Psoas muscle (tissue), 8 donors: ENCODE measurements at places on chromosomes 2 and 18. TPM values are rescaled to one million over a fixed set of nuclear protein-coding genes. Genes with fewer than 3 reads are reported as not detected.

DNA sequence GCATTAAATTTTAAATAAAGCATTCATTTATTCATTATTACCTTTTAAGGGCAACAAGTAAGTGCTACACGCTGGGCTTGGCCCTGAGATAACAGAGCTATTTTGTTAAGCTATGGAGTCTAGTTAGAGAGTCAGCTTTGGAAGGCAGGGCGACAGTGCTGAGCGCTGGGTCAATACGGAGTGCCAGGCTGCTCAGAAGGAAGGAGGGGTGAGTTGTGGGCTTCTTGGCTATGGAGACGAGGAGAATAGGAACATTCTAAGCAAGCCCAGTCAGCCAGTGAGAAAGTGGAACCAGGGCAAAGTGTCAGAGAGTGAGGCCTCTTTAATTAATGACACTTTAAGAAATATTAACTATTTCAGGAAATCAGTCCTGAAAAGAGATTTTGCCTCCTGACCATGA is 288.4 kb downstream of the LRRTM1 start:
- DNase-seq, result no peak

DNA sequence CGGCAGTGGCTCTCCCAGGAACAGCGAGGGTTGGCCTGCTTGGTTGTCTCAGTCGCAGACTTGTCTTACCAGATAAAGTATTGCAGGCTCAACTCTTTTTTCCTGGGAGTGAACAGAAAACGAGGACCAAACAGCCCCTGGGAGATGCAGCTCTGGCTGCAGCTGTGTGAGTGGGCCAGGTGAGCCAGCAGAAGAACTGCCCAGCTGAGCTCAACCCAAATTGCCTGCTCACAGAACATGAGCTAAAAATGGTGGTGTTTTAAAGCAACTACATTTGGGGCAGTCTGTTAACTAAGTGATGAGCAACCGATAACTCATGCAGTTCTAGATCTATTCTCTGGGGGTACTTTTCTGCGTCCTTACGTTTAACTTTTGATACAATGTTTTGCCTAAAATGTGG is 161.1 kb upstream of the SIX3 start:
- no peak for DNase-seq

DNA sequence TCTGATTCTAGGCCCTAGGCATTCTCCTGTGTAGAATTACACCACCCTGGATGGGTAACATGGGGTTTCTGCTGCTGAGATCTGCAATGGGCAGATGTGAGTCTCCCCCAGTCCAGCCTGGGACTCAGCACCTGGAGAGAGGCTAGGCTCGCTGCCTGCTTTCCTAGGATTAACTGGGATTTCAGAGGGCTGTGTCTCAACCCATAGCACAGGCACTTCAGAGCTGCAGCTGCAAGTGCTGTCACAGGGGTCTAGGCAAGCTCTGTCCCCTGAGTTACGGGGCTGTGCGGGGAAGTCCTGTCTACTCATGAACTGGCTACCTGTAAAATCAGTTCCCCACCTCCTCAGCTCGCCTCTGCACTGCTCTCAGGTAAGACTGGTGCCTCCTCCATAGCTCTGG is 51.5 kb downstream of the CABLES1 start:
- DNase-seq, result no peak

GRCh38 chr2:217085543-217085942 is 225.7 kb upstream of the TNP1 start:
- DNase-seq, result no peak

DNA sequence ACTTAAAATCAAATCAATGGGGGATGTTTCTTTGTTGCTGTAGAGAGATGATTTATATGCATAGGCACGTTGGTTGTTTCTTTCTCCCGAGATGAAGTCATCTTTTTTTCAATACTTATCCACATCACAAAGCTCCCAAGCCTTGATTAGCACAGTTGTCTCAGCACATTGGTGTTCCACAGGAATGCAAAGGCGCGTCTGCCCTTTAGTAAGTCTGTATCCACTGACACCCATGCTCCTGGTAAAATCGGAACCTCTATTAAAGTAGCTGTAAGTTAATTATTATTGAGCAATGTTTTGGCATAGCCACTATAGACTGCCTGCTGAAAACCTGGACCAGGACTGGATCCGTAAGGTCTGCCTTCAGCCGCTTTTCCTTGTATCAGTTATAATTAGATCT is 77.6 kb upstream of the RBM44 start:
- DNase-seq, result no peak

GRCh38 chr2:73907840-73908452 is 15.1 kb downstream of the ACTG2 start:
- no peak for DNase-seq

DNA sequence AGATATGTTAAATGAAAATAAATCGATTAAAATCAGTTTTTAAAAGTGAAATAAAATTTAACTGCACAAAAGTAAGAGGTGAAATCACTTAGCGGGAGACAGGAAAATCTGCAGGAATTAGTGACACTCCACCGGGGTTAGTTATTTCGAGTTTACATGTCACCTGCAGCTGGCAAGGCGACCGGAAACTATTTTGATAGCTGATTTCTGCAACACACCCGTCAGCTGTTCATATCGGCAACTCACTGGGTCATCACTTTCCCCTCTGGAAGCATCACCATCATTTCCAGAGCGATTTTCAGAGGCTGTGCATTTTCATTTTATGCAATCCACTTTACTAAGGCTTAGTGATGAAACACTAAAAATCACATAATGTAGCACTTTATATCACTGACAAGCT is 52.9 kb downstream of the PXDN start:
- DNase-seq, result no peak

DNA sequence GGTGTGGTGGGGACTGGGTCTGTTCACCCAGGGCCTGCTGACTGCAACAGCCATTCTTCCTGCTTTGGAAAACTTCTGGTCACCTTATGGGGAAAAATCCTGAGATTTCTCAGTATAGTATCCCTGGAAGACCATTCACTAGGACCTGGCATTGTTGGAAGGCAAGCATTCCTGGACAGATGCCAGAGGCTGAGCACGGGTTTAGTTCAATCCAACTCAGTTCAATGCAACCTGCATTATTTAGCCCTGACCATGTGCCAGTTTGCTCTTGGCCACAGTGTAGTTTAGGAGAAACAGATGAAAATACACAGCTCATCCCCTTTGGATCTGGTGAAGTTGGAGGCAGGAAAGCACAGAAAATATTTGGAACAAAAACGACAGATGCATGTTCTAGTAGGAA is 95.9 kb downstream of the LPIN1 start:
- DNase-seq, result no peak

GRCh38 chr2:239349453-239350135 is 51.2 kb downstream of the HDAC4 start:
- DNase-seq, result peak; percentile 61

GRCh38 chr18:79507076-79507545 is 111.4 kb downstream of the NFATC1 start:
- DNase-seq, result peak; percentile 71

GRCh38 chr18:59655676-59656075 is 41.5 kb downstream of the CCBE1 start:
- no peak for DNase-seq

DNA sequence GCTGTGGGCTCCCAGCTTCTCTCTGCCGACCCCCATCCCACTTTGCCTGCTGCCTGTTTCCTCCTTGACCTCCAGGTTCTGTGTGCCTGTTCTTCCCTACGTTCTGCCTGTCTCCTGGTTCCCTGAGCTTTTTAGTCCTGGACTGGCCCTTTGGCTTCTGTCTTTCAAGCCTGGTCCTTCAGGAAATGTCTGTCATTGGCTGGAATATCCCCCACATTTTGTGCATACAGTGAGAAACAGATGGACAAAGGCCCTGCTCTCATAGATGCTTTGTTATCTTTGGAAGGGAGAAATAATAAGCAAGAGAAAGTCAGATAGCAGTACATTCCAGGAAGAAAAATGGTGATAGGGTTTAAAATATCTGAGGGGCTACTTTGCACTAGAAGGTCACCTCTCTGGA is 5.7 kb downstream of the MGAT5 start:
- DNase-seq, result no peak

GRCh38 chr2:39650468-39650867 is 15.2 kb upstream of the TMEM178A start:
- no peak for DNase-seq

- DNase-seq, result no peak
Observed at GRCh38 chr18:75827751-75828287, 400.3 kb upstream of the SMIM21 start.

DNA sequence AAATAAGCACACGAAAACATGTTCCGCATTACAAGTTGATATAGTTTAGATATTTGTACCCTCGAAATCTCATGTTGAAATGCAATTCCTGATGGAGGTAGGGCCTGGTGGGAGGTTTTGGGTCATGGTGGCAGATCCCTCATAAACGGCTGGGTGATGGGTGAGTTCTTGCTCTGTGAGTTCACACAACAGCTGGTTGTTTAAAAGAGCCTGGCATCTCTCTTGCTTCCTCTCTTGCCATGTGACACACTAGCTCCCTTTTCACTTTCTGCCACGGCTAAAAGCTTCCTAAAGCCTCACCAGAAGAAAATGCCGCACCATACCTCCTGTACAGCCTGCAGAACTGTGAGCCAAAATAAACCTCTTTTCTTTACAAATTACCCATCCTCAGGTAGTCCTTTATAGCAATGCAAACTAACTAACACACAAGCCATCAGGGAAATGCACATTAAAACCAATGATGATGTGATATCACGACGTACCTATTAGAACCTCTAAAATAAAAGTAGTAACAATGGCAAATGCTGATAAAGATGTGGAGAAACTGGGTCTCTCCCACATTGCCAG is 188.5 kb downstream of the ANAPC1 start:
- DNase-seq, result no peak

GRCh38 chr2:232292395-232293154 is 86.0 kb upstream of the ALPP start:
- DNase-seq, result peak; percentile 52

DNA sequence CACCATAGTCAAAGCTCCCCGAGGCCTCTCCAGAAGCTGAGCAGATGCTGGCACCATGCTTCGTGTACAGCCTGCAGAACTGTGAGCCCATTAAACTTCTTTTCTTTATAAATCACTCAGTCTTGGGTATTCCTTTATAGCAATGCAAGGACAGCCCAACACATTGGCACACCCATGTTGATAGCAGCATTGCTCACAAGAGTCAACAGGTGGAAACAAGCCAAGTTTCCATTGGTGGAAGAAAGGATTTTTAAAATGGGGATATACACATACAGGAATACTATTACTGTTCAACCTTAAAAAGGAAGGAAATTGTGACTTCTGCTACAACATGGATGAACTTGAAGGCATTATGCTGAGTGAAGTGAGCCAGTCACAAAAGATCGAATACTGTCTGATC is 186.8 kb upstream of the RAB12 start:
- DNase-seq, result no peak

DNA sequence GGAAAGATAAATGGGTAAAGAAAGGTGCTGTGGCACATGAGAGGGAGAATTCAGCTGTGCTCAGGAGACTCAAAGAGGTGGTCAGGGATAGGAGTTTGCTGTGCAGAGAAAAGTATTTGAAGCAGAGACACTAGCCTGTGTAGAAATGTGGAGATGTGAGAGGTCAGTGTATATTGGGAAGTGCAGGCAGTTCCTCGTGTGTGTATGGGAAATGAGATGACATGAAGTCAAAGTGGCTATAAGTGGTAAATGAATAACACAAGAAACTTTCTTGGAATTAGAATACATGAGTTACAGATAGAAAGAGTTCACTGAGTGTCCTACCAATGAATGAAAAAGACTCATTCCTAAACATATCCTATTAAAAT is 11.6 kb downstream of the MAP3K20 start:
- no peak for DNase-seq

GRCh38 chr2:159904127-159904958 is 106.3 kb upstream of the CD302 start:
- peak; percentile 69 for DNase-seq

DNA sequence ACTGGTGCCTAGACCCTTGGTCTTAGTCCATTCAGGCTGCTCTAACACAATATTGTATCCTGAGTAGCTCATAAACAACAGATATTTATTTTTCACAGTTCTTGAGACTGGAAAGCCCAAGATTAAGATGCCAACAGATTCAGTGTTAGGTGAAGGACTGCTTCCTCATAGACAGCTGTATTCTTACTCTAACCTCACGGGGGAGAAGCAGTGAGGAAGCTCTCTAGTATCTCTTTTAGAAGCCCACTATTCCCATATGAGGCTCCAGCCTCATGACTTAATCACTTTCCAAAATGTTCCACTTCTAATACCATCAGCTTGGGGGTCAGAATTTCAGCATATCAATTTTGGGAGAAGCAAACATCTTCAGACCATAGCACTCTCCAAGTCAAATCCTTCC is 833.4 kb downstream of the LRRTM4 start:
- no peak for DNase-seq

GRCh38 chr2:67613227-67613626 is 216.1 kb downstream of the ETAA1 start:
- no peak for DNase-seq

GRCh38 chr2:148201075-148202004 is 180.4 kb downstream of the MBD5 start:
- DNase-seq, result peak; percentile 53

GRCh38 chr2:20443276-20443920 is 3.5 kb upstream of the RHOB start:
- peak; percentile 54 for DNase-seq

- no peak for DNase-seq
Observed at GRCh38 chr2:57806449-57806968, 240.1 kb upstream of the VRK2 start.

- no peak for DNase-seq
Observed at GRCh38 chr18:25896956-25897355, 193.5 kb downstream of the SS18 start.

DNA sequence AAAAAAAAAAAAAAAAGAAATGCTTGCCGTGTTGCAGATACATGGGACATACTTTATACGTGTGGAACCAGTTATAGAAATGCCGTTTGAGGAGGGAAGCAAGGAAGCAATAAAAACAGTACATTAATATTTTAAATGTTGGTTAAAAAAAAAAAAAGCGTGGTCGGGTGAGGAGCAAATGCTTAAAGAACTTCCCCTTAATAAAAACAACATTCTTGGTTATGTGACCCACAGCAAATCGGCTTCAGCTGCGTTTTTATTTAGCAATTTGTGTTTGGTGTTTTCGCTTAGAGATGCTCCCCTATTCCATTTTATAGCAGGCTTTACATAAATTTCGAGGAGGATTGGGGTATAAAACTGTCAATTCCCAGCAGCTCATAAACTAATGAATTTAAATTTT is 223.6 kb downstream of the LRRTM1 start:
- no peak for DNase-seq

Gene CPO
- 0.91 TPM for polyA plus RNA-seq

Gene KRTCAP3
- 0.39 TPM for polyA plus RNA-seq

Gene EPHA4
- 6.3 TPM for polyA plus RNA-seq

Gene UPP2
- not detected for polyA plus RNA-seq

Gene CEP68
- 7.3 TPM for polyA plus RNA-seq

Gene LRRTM1
- polyA plus RNA-seq, result not detected

Gene NRP2
- 0.67 TPM for polyA plus RNA-seq

Gene ACADL
- 6.8 TPM for polyA plus RNA-seq

Gene SYT4
- not detected for polyA plus RNA-seq

Gene UGT1A5
- not detected for polyA plus RNA-seq
